Cerebellar nuclear complex (tissue), 1 donor: ENCODE measurements at places on chromosomes 12 and 14.

GRCh38 chr14:101473795-101474562, 87.3 kb upstream of the DIO3 start:
- no peak for DNase-seq

DNA sequence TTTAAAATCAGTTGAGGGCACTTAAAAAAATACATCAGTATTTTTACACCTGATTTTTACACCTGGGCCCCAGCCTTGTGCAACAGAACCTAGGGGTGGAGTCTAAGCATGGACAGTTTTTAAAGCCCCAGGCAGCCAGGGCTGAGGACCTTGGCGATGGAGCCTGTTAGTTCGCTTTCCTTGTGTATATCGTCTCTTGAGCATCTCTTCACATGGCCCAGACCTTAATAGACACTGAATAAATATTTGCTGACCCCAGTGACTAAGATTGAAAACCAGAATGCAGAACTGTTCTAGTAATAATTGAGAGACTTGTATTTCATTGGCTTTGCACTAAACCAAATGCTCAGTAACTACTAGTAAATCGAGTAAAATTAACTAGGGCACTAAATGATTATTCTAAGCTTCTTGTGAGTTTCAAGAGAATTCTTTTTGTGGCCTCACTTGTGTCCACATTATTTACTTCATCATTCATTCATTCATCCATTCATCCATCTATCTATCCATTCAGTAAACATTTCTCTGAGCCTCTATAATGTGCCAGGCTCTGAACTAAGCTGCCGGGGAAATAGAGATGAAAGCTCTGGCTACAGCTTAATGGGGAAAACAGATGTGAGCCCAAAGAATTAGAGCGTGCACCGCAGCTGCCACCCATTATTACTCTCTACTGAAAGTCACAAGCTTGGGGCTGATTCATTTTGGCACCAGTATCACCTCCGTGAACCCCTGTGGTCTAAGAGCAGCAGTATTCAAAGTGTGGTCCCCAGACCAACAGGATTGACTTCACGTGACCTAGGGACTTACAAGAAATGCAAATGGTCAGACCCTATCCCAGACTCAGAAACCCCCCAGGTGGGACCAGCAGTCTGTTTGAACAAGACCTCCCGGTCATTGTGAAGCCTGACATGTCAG, 30.7 kb upstream of the BCL7A start:
- DNase-seq, result no peak

DNA sequence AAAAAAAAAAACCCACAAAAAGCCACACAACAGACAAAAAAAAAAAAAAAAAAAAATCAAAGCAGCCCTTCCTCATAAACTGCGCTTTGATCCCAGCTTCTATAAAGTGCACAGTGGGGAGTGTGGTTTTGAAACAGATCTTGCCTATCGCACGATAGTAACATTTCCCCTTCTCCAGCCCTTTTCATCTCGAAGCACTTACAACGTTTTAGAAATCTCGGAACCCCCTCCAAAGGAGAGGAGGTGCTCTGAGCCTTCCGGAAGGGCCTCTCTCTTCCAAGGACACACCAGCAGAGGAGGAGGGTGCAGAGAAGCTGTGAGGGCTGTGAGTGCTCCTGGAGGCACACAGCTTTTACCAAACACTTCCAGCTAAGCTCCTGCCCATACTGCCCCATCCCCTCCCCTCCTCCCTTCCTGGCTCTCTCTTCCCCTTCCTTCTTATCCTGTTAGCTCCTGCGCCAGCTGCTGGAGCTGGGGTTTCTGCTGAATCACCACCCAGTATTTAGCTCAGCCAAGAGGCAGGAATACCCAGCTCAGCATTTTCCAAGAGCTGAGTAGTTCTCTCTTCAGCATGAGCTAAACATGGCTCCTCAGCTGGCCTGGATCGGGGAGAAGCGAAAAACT, 28.4 kb downstream of the SLC7A8 start:
- DNase-seq, result no peak

GRCh38 chr14:101491841-101492240, 69.5 kb upstream of the DIO3 start:
- DNase-seq, result no peak

- DNase-seq, result no peak
Observed at GRCh38 chr14:75279153-75279762, 630 bp downstream of the FOS start.

GRCh38 chr12:8681129-8681884, 16.5 kb upstream of the RIMKLB start:
- no peak for DNase-seq

DNA sequence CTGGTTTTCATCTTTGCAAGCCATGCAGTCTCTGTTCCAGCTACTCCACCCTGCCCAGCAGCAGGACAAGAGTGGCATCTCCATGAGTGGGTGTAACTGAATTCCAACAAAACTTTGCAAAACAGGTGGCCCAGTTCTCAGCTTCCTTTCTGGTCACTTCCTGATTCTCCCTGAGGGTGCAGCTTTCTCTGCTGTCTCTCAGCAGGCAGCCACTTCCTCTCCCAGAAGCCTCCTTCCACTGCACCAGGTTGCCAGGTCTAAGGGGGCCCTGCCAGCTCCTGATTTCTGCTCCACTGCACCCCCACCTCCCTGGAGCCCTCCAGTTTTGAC, 341.0 kb upstream of the FKBP4 start:
- no peak for DNase-seq

- no peak for DNase-seq
Observed at GRCh38 chr14:52987042-52987441, 36.2 kb upstream of the FERMT2 start.

- DNase-seq, result no peak
Observed at GRCh38 chr14:72521968-72522741, 371.7 kb downstream of the DPF3 start.

GRCh38 chr12:121099779-121100178, 32.9 kb upstream of the P2RX7 start:
- DNase-seq, result no peak
